ENCODE measurements at places on chromosomes 3 and 15.

- no peak for DNase-seq
Observed at GRCh38 chr15:95850837-95851236, 479.7 kb upstream of the NR2F2 start.

DNA sequence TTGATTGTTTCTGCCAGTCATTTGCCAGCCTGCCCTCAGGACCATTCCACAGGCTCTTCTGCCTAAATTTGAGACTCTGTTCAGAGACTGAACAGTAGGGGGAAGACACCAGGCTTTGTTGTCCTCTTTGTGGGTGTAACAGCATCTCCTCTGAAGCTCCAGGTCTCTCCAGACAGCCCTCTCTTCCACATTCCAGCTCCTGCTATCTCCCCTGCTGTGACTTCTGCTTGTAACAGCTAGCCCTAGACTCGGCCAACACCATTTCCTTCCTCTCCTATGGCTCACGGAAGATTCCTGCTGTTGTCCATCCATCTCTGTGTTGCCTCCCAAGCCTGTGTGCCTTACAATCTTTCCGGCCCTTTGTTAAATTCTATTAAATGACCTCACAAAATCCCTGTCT is 40.2 kb downstream of the SUCLG2 start:
- no peak for DNase-seq

DNA sequence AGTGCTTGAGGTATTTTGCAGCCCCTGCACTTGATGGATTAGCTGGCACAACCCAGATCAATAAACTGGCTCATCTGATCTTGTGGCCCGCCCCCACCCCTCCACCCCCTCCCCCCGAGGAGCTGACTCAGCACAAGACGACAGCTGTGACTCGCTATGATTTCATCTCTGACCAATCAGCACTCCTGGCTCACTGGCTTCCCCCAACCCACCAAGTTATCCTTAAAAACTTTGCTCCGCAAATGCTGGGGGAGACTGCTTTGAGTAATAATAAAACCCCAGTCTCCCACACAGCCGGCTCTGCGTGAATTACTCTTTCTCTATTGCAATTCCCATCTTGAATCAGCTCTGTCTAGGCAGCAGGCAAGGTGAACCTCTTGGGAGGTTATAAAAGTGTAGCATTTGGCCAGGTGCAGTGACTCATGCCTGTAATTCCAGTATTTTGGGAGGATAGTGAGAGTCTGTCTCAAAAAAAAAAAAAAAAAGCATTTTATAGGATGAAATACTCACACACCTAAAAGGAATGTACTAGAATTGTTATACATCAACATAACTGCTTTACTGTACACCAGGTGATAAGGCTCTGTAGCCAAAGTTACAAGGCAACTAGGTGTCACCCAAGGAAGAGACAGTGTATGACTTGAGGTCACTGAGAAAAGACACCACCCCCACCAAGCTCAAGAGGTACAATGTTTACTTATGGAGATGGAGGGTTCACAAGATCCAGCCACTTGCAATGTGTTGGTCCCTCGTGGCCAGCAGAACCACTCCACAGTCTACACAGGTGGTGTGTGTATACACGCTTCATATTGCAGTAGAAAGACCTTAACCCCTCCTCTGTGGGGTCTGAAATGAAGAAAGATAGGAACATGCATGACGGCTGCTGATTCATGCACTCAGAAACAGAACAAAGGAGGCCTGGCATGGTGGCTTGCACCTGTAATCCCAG is 8.6 kb downstream of the ZNF445 start:
- DNase-seq = peak; percentile 45

GRCh38 chr3:21621181-21621651 is 129.8 kb downstream of the ZNF385D start:
- no peak for DNase-seq

DNA sequence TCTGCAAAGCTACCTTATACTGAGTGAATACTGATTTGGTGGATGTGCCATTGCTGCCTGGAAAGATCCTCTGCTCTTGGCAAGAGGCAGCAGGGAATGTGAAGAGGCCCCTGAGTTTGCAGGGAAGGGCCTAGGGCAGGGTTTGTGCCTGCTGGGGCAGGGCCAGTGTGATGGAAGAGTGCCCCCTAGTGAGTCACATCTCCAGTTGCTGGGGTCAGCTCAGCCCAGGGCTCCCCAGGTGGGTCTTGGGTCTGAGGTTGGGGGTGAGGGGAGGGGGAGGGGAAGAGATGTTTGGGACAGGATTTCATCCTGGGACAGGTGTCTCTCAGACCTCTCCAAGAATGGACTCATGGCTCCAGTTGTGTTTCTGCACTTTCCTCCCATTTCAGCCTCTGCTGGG is 4.1 kb upstream of the AMOTL2 start:
- peak; percentile 28 for DNase-seq

DNA sequence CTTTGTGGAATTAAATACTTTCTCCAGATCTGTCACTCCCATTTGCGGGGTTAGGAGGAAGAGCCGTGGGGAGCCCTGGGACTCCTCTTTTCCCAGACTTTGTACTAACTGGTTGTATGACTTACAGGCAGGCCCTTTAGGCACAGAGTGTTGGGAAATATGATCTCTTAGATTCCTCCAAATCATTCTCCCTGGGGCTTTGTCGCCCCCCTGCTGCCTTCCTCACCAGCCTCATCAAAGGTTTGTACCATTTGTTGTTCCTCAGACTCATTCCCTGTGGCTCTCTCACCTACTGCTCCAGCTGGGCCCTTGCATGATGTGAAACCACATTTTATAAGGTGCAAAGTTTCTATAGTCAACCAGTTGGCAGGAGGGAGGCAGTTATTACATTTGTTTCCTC is 56.4 kb downstream of the CRYGS start:
- DNase-seq = no peak

GRCh38 chr3:12117473-12117872 is 41.2 kb downstream of the TIMP4 start:
- DNase-seq = no peak

Data from stimulated activated CD4-positive, alpha-beta T cell treated with anti-CD3 and anti-CD28 coated beads, Interleukin-2, amount 100 ng/mL, for 24 hours (primary cell).